ENCODE measurements at places on chromosomes 1 and 21. TPM values are rescaled to one million over a fixed set of nuclear protein-coding genes. Genes with fewer than 3 reads are reported as not detected.
A peak's percentile ranks its signal among the peaks of the same experiment; 100 is the strongest.

GRCh38 chr21:25491267-25491666 lies 116.0 kb downstream of the MRPL39 start:
- no peak overlapping the region for H3K4me3 ChIP-seq
- DNase-seq, result no peak
- no peaks in the 10 kb centered on the region for H3K36me3 ChIP-seq
- H3K27ac ChIP-seq, result no peak overlapping the region
- H3K4me1 ChIP-seq, result no peaks in the 10 kb centered on the region

DNA sequence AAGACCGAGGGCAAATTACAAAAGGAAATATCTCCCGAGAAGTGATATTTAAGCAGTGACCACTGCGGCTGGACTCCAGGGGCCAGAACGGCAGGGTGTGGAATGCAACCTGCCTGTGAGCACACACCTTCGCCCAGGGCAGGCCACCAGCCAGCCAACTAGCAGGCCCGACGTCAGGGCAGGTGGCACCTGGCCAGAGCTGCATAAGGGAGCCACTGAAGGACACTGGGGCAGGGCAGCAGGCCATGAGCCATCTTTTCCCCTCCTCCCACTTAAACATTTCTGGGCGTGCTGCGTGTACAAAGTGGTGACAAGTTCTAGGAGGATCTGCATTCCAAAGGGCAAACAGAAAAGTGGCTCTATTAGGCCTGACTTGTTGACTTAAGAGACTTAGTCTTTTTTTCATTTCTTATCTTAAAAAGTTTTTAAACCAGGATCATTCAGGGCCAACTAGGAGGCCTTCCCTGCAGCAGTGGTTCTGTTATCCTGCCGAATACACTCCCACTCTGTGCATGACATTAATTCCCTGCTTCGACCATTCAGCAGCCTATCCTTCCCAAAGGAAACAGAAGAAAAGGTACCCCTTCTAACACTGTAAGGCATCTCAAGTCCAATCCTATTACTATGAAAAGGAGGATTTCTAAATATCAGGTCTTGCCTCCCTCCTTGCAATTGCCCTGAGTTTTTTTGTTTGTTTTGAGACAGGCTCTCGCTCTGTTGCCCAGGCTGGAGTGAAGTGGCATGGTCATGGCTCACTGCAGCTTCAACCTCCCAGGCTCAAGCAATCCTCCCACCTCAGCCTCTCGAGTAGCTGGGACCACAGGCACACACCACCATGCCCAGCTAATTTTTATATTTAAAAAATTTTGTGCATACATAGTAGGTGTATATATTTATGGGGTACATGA lies 96.3 kb downstream of the BCAR3 start:
- H3K27me3 ChIP-seq, result no peaks in the 10 kb centered on the region
- H3K27ac ChIP-seq, result peak overlapping the region; percentile 77
- H3K4me1 ChIP-seq, result peaks cover 28% of the 10 kb centered on the region
- peaks cover 4% of the 10 kb centered on the region for H3K36me3 ChIP-seq
- H3K4me3 ChIP-seq, result peak overlapping the region; percentile 32
- peak; percentile 97 for DNase-seq

DNA sequence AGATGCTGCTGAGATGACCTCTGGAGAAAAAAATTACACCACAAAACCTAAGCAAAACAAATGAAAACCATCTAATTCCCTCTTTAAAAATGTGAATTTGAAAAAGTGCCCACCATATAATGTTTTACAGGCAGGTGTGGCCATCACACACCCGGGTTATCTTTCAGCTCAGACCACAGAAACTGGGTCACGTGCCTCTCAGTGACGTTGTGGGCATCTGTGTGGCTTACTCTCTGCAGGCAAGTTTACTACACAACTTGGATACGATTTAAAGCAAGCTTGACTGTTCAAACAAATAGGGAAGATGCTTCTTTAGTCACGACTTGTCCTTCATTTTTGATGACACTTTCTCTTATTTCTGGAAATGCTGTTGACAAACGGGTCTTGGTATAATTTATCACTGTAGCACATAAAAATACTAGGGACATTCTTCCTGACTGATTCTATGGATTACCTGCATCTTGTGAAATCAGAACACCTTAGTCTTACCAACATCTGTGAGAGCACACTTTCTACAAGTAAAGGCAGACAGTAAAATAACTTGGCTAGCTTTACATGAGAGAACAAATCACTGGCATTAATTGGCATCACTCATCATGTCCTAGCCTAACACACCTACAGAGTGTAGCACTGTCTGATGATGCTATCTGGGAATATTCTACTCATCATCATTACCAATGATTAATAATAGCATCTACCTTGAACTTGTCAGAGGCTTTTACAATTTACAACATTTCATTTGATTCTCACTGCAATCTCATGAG lies 89.3 kb upstream of the EDEM3 start:
- no peak for DNase-seq
- H3K27ac ChIP-seq, result no peak overlapping the region
- no peak overlapping the region for H3K4me3 ChIP-seq
- no peaks in the 10 kb centered on the region for H3K4me1 ChIP-seq
- H3K36me3 ChIP-seq, result no peaks in the 10 kb centered on the region

DNA sequence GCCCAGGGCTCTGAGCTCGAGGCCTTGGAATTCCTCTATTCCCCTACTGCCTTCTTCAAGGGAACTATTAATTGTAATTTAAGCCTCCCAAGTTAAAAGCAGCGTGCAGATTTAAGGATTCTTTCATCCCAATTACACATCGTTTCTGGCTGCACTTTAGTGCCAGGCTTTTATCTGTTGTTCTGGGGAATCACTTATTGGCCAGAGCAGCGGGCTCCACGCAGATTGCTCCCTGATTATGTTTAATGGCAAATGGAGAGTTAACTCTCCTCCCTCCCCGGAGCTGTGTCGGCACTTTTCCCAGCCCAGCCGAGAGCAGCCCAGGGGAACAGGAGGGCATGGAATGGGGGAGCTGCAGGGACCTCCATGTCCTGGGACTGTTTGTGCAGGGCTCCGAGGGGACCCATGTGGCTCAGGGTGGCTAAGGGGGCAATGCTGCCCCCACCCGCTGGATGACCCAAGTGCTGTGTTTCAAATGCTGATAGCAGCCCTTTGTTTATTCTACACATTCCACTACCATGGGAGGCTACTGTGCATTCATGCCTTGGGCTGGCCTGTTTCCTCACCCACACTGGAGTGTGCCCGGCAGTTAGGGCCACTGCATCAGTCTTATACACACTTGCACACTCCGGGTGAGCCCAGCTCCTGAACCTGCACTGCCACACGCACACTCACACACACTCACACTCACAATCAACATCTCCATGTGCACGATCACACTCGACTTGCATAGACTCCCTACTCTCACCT lies 93.3 kb upstream of the POU3F1 start:
- no peak overlapping the region for H3K4me3 ChIP-seq
- H3K27me3 ChIP-seq, result no peaks in the 10 kb centered on the region
- H3K4me1 ChIP-seq, result no peaks in the 10 kb centered on the region
- H3K36me3 ChIP-seq, result no peaks in the 10 kb centered on the region

DNA sequence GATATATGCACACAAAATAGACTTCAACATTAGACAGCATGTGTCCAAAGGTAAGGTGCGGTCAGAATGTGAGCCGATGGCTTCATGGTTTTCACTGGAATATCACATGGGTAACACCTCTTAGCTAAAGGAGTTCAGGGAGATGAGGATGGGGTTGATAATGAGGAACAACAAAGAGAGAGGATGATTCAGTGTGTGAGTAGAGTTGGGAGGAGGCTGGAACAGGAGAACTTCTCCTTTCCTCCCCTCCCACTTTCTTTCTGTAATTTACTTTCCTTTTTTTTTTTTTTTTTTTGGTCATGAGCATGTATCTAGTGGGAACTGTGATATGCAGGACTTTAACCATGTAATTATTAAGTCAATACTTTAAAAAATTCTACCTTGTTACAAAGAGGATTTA lies 99.4 kb downstream of the FASLG start:
- no peaks in the 10 kb centered on the region for H3K4me1 ChIP-seq
- DNase-seq, result no peak
- no peaks in the 10 kb centered on the region for H3K36me3 ChIP-seq
- H3K27me3 ChIP-seq, result no peaks in the 10 kb centered on the region

- no peaks in the 10 kb centered on the region for H3K27me3 ChIP-seq
- DNase-seq, result no peak
- H3K4me3 ChIP-seq, result no peak overlapping the region
- no peaks in the 10 kb centered on the region for H3K36me3 ChIP-seq
- H3K27ac ChIP-seq, result no peak overlapping the region
Measured at GRCh38 chr1:53291574-53291973, 36.3 kb downstream of the LRP8 start.

DNA sequence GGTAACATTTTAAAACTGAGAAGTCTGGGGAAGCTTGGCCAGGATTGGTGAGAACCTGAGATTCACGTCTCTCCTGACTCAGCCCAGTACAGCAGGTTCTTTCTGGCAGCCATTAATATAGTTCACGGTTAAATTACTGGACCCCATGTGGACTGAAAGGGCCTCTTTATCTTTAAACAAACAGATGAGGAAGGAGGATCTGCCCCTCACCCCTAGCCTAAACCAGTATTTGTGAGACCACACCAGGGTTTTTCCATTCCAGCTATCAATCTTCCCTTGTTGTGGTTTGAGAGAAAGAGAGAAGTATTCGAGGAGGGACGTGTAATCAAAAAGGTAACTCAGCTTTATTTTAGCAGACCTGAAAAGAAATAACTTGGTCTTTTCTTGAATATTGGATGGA lies 137.1 kb downstream of the PROX1 start:
- no peak overlapping the region for H3K4me3 ChIP-seq
- H3K27ac ChIP-seq, result no peak overlapping the region
- H3K36me3 ChIP-seq, result no peaks in the 10 kb centered on the region
- H3K27me3 ChIP-seq, result no peaks in the 10 kb centered on the region
- no peak for DNase-seq

GRCh38 chr1:219717536-219717935 lies 104.6 kb upstream of the ZC3H11B start:
- H3K36me3 ChIP-seq, result no peaks in the 10 kb centered on the region
- DNase-seq, result no peak
- H3K4me1 ChIP-seq, result no peaks in the 10 kb centered on the region

DNA sequence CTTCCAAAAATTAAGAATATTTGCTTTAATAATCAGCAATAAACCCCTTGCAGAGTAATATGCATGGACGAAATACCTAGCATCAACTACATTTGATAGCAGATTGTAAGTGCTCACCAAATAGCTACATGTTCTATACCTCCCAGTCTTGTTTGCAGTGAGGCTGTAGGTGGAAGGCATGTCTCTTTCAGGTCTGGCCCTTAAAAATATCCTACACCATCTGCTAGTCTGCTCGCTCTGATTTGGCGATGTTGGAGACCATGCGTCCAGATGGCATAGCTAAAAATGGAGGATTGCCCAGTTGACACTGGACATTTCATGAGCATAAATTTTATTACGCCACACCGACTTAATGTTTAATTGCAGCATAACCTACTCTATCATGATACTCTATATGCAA lies 47.1 kb downstream of the SSX2IP start:
- no peak overlapping the region for H3K4me3 ChIP-seq
- DNase-seq, result no peak
- H3K36me3 ChIP-seq, result no peaks in the 10 kb centered on the region
- no peaks in the 10 kb centered on the region for H3K4me1 ChIP-seq
- H3K27ac ChIP-seq, result no peak overlapping the region

DNA sequence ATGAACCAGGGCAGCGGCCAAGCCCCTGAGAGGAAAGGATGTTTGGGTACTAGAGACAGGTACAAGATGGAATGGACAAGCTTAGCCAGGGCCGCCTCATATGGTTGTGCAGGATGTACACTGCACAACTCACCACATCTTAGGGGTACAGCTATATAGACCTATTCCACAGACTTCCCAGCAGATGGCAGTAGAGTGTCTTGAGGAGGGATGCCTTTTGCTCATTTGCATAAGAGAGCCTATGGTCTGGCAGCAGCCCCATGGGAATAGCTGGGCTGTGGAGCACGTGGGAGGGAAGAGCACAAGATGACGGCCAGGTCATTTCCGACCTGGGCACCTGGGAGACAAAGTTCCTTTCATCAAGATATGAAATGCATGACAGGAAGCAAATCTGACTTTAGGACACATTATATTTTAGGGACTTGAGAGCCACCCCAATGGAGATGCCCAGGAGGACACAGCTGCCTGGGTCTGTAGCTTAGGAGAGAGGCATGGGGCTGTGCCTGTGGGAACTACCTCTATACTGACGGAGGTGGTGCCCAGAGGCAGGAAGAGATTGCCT lies 215.5 kb downstream of the KCNJ6 start:
- no peaks in the 10 kb centered on the region for H3K4me1 ChIP-seq
- H3K27ac ChIP-seq, result no peak overlapping the region
- no peaks in the 10 kb centered on the region for H3K27me3 ChIP-seq
- DNase-seq, result no peak

DNA sequence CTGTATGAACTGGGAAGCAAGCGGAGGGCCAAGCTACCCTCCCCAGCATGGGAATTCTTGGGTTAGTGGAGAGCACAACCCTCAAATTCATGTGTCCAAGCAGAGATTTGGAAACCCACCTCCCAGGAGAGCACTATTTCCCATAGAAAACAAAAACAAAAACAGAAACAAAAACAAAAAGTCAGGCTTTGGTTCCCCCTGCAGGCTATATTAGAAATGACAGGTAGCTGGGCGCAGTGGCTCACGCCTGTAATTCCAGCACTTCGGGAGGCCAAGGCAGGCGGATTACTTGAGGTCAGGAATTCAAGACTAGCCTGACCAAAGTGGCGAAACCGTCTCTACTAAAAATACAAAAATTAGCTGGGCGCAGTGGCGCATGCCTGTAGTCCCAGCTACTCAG lies 10.8 kb downstream of the MINDY1 start:
- H3K27ac ChIP-seq, result no peak overlapping the region
- H3K27me3 ChIP-seq, result no peaks in the 10 kb centered on the region
- H3K36me3 ChIP-seq, result peaks cover 22% of the 10 kb centered on the region
- H3K4me3 ChIP-seq, result no peak overlapping the region

- H3K4me1 ChIP-seq, result peaks cover 3% of the 10 kb centered on the region
- H3K27me3 ChIP-seq, result no peaks in the 10 kb centered on the region
- DNase-seq, result no peak
Measured at GRCh38 chr1:47184090-47184821, 5.6 kb downstream of the PDZK1IP1 start.

GRCh38 chr1:46991083-46991923 lies 32.2 kb upstream of the CYP4X1 start:
- no peaks in the 10 kb centered on the region for H3K4me1 ChIP-seq
- no peak for DNase-seq
- H3K4me3 ChIP-seq, result no peak overlapping the region
- no peak overlapping the region for H3K27ac ChIP-seq

Gene ANKRD65
- total RNA-seq, result 0.35 TPM

Gene ECM1
- 13.5 TPM for total RNA-seq

Gene GPR3
- 0.19 TPM for total RNA-seq

Gene KRTAP10-11
- total RNA-seq, result not detected

Gene NBPF10
- total RNA-seq, result 0.56 TPM

Gene NBPF20
- 6.6 TPM for total RNA-seq

Gene FGR
- 8.7 TPM for total RNA-seq

Gene LCE6A
- not detected for total RNA-seq

Gene FMO4
- total RNA-seq, result 17.2 TPM

Gene CCDC185
- total RNA-seq, result not detected

Gene MAN1A2
- 29.5 TPM for total RNA-seq

Gene KRTAP19-3
- total RNA-seq, result not detected

Gene ATAD3C
- 1.7 TPM for total RNA-seq

Gene TMEM51
- total RNA-seq, result 1.7 TPM

Gene CLCA4
- not detected for total RNA-seq

All from right lobe of liver (tissue), 6 donors.